ENCODE measurements at places on chromosomes 3 and 15.

DNA sequence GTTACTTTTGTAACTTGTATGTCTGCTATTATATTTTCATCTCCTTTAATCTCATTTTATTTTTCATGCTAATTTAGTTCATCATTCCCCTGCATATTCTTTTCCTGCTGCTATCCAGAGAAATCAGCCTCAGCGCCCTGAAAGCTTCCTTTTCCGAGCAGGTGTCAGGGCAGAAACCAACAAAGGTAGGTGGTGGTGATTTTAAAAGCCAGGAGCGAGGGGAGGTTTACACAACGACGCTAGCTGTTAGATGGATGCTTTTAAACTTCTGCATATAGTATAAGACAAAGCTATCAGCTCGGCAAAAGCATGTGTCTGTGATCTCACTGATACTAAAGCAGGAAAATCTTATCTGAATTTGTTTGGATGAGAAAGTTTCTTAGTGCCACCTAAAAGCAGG is 75.0 kb downstream of the LRCH3 start:
- DNase-seq: no peak

GRCh38 chr15:49864251-49864650 is 243.4 kb downstream of the DTWD1 start:
- no peak for DNase-seq

DNA sequence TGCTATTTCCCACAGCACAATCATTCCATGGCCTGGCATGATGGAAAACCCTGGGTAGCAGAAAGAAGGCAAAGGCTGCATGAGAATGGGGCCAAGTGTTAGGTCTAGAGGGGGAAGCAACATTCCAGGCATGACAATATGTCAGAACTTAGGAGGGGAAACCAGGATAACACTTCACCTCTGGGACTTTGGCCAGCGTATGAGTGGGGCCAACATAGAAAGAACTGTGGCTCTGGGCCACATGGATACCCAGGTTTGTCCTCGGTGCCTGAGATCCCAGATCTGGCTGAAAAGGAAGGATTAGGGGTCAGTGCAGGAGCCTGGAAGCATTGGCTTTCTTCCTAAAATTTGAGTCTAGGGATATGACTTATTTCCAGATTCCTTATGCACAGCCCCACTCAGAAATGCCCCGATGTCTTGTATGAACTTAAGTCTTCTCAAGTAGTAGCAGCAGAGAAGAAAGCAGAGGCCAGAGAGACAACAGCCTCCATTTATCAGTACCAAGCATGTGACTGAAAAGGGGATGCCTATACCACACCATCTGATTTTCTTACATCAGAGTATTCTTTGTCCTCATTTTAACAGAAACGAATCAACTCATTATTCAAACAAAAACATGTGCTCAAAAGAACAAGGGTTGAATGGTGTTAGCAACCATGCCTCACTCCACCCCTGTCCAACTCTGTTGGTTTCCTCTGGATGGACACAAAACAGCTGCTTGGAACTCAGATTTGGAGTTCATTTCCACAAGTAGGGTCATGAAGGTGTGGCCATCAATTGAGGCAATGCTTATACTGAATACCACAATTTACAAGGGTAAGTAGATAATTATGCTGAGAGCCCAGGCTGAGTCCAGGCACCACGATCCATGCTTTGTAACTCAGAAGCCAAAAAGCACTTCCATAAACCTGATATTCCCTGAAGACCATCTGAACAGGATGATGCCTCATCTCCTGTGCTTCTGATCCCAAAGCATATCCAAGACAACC is 43.7 kb upstream of the NDUFB4 start:
- DNase-seq: no peak

DNA sequence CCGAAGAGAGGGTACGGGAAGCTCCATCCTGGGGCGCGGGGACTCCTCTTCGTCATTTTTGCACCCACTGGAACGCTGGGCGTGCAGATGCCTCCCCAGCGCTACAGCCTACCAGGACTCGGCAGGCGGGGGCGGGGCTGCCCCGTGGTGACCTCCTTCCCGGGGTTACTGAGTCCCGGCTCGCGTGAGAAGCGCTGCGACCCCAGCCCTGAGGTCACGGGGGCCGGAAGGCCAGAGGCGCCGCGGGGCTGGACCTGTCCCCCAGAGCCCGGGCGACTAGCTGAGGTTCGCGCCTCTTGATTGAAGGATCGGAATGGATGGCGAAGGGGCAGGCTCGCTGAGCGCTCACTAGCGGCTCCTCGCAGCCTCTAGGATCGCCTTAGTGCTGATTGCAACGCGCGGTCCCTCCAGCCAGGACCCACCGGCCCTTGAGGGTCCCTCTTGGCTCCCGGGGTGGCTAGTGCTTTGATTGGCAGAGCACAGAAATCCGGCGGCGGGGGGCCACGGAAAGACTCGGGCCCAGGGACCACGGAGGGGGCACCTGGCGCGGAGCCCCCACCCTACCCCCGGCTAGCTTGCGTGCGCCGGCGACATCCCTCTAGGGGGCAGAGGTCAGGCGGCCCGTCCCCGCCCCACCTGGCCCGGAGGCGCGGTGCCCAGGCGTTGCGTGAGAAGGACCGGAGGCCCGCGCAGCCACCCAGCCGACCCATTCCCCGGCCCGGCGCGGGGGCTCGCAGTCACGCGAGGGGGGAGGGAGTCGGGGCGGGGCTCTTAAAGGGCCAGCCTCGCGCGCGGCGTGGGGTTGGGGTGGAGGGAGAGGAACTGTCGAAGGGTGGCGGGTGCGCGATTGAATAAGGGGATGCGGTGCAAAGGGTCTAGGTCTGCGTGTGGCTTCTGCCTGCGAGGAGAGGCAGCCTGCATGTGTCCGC is 781 bp upstream of the CYP1A1 start:
- DNase-seq: peak; percentile 58

DNA sequence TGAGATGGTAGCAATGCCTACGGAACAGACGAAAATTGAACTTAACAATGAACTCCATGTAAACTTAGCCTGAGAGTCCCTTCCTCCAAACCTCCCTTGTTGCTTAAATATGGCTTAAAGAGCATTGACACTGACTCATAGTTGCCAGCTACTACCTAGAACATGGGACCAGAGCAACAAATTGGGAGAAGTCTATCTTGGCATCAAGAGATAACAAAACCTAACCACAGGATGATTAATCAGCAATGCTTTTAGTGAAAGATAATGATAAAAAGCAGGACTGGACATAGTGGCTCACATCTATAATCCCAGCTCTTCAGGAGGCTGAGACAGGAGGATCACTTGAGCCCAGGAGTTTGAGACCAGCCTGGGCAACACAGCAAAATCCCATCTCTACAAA is 117.8 kb upstream of the MNS1 start:
- no peak for DNase-seq

- no peak for DNase-seq
Measured at GRCh38 chr15:45184562-45185041, 3.2 kb downstream of the SHF start.

- no peak for DNase-seq
Measured at GRCh38 chr15:72178976-72179585, 18.5 kb downstream of the GRAMD2A start.

DNA sequence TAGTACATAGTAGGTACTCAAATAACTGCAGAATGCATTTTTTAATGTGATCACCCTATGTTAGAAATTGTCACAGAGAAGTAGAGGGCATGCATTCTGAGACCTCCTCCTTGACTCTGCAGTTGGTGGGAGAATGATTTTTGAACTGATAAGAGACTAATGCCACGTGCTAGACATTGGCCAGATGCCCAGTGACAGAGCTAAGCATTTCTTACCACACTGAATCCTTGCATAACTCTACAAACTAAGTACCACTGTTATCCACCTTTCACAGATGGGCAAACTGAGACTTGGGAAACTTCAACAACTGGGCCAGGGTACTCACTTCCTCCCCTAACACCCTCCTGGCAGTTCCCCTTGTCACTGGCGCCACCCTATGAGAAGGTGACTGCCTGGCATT is 33.5 kb upstream of the SPATA12 start:
- no peak for DNase-seq

DNA sequence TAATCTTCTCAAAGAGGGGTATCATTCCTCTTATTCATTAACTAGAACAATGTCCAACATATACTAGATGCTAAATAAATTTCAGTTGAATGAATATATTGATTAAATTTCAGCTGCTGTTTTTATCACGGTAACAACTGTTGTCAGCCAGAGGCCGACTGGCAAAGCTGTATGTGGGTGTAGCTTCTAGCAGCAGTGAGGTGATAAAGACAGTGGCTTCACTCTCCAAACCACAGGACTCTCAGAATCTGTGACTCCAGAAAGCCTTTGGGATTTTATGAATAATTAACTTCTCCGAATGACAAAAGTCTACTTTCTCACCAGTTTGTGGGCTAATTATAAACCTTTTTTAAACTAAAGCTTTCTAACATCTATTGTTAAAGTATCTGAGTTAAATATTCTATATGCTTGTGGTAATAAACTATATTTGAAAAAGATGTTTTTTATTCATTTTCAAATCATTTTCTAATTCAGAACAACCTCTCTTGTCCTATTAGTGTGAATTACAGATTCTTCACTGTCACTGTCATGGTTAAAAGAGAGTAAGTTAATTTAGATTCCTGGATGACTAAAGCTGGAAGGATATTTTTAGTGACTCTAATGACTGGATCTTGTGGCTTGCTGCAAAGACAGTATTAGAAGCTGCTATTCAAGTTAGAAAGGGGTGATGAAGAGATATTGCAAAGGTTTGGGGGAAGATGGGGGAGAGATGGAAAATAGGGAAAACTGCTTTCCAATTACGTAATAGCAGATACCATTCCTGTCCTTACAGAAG is 796.4 kb upstream of the ARPP21 start:
- DNase-seq: no peak

DNA sequence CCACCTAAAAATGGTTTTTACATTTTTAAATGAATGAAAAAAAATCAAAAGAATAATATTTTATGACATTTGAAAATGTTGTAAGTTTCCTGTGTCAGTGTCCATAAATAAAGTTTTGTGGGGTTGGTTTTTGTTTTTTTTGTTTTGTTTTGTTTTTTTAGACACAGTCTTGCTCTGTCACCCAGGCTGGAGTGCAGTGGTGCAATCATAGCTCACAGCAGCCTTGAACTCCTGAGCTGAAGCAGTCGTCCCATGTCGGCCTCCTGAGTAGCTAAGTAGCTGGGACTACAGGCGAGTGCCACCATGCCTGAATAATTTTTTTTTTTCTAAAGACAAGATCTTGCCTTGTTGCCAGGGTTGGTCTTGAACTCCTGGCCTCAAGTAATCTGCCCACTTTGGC is 2.8 kb upstream of the GLB1 start:
- no peak for DNase-seq

DNA sequence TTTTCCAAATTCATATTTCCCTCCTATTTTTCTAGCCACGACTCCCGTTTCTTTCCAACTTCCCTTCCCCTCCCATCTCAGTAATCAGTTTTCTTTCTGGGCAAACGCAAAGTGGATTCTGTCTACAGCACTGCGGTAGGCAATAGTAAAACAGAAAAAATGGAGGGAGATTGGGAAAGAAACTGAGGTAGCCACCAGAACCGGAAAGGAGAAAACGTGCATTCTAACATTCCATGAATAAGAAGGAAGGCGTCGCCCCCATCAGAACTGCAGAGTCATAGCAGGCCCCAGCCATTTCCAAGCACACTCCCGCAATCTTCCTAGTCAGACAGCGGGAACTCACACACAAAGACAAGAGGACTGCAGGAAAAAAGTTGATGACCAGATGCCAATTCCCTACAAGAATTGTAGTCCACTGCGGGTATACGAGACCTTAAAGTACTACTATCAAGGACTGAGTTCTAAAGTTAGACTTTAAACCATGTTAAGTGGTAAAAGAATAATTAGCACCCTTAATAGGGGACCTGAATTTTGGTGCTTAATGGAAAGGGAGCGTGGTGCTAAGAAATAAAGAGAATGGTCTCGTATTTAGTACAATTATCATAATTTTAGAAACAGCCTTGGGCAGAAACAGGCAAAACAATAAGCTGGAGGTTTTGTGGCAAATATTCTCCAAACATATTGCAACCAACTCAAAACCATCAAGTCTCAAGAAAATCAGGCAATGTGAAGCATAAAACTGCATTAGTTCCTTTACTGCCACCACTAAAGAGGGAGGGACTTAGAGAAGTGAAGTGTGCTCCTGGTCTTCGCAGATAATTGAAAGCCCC is 1.4 kb downstream of the PFN2 start:
- no peak for DNase-seq

Measured in stimulated activated CD4-positive, alpha-beta T cell treated with anti-CD3 and anti-CD28 coated beads, Interleukin-2, amount 100 ng/mL, for 48 hours (primary cell).